Fibroblast of skin of left biceps (primary cell): ENCODE measurements at places on chromosomes 5 and 9.

DNA sequence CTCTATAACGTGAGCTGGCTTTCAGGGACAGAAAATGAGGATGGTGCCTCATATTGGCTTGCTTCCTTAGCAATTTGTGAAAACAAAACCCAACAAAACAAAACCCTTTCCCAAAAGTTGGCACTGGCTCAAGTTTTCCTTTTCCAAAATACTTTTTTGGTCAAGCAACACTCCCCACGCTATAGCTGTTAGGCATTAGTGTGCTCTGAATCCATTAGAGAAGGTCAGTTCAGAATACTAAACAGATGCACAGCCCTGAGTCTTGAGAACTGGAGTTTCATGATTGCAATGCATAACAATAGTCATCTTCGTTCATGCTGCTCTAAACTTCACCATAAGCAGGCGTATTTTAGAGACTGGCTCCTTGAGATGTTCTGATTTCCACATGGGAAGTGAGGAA lies 172.0 kb upstream of the KLF9 start:
- DNase-seq = no peak

GRCh38 chr9:136363949-136364748 lies 605 bp upstream of the DNLZ start:
- no peak for DNase-seq

DNA sequence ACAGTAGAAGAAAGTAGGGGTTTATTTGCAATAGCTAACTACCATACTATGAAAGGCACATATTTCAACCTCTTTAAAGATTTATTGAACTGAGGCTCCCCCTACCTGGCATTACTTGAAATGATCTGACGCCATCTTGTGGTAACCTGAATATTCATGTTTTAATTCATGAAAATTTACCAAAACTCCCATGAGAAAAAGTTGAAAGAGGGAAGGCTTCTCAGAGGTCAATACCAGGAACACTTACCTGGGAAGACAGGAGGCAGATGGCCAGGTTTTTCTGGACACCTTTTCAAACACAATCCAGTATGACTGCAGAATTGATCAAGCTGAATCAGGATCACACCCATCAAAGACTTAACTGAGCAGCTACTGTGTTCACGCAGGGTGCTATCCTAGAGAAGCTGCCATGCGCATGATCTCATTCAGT lies 9.4 kb downstream of the PRELID2 start:
- DNase-seq = peak; percentile 23

- DNase-seq = no peak
Measured at GRCh38 chr5:62343428-62343827, 37.4 kb downstream of the KIF2A start.

GRCh38 chr9:132690696-132691095 lies 20.4 kb downstream of the GTF3C4 start:
- peak; percentile 4 for DNase-seq

DNA sequence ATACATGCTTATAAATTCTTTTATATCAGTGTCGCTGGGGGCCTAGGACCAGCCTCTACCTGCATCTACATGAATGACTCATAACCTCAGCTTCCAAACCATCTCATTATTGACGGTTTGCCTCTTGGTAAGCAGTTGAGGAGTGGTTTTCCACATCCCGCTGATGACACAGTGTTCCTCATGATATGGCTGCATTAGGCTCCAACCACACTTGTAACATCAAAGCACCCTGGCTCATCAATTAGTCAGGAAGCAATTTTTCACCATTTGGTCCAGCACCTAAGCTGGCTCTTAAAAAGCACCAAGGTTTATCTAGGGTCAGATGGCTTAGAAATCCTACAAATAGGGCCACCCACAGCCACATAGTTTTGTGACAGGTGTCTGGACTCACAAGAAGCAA lies 402.4 kb downstream of the ARHGEF28 start:
- no peak for DNase-seq

DNA sequence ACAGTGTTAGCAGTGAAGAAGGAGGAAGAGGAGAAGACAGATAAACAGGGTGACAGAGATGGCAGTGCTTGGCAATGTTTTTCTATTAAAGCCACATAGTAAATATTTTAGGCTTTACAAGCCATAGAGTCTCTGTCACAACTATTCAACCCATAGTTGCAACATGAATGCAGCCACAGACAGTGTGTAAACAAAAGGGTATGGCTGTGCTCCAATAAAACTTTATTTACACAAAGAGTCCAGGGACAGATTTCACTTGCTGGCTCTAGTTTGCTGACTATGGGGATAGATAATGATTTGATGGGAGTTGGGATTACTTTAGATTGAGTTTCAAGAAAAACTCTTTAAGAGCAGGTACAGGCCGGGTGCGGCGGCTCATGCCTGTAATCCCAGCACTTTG lies 224.8 kb upstream of the SEMA6A start:
- DNase-seq = no peak

- peak; percentile 83 for DNase-seq
Measured at GRCh38 chr5:33310451-33310850, 130.3 kb upstream of the TARS1 start.

DNA sequence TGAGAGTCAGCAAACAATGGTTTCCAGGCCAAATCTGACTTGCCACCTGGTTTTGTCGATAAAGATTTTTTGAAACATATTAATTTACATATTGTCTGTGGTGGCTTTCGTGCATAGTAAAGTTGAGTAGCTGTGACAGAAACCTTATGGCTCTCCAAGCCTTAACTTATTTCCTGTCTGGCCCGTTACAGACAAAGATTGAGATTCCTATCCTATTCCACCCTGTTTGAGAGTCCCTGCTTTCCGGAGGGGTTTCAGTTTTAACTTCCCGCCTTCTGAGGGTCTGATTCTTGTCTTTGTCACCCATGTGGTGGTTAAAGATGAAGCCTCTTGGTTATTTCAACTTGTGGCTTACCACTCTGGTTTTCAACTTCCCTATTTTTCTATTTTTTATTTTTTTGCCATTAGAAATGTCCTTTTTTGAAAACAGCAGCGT lies 11.4 kb downstream of the OTULIN start:
- no peak for DNase-seq

- no peak for DNase-seq
Measured at GRCh38 chr9:107928701-107929371, 439.3 kb upstream of the KLF4 start.

DNA sequence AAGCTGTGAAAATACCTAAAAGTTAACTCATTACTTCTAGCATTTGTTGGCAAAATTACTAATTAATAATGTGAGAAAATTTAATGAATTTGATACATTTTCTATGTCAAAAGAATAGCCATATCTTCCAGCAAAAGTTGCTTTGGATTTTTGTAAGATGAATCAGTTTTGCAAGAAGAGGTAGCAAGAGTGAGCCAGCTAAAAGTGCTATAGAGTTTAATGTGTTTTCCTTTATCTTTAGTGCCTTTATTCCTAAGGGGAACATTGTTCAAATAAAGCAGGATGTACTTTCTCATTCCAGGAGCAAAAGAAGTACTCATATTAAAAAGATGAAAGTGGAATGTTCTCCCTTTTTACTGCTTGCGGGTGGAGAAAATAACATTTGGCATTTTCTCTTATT lies 622.2 kb downstream of the ANXA1 start:
- DNase-seq = no peak

DNA sequence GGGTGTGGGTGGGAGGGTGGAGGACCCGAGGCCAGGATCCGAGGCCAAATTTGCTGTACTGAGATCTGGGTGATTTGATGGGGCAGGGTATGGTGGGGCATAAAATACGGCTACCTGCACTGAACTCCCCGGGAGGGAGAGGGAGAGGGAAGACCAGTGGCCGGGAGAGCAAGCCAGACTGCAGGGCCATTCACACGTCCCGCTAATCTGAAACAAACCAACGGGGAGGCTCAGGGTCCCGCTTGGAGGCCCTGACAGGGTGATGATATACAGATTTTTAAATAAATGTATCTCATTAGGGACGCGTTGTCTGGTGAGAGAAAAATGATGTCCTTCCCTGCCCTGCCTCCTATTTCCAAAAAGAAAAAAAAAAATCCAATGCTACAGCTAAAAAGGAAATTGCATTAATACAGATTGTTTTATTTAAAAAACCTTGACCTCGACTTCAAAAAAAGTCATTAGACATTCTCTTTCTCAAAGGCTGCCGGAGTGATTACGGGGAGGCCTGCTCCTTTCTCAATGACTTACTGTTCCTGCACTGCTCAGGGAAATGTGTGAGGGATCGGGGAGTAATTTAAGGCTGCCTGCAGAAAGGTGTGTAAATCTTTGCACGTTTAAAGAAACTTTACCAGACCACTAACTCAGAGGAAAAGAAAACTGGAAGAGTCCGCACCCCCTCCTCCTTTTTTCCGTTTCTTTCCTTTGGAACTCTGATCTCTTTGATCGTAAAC lies 11.5 kb upstream of the PRRX2 start:
- DNase-seq = no peak

DNA sequence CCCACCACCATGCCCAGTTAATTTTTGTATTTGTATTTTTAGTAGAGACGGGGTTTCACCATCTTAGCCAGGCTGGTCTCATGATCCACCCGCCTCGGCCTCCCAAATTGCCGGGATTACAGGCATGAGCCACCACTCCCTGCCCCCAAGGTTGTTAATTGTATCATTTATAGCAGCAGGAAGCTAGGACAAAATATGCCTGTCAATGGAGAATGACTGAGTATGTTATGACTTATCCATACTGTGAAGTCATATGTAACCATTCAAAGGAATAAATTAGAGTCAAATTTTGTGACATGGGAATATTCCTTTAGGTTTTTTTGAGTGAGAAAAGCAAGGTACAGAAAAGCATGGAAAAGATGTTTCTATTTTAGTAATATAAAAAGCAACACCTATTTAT lies 3.9 kb upstream of the DAB2 start:
- DNase-seq = no peak

DNA sequence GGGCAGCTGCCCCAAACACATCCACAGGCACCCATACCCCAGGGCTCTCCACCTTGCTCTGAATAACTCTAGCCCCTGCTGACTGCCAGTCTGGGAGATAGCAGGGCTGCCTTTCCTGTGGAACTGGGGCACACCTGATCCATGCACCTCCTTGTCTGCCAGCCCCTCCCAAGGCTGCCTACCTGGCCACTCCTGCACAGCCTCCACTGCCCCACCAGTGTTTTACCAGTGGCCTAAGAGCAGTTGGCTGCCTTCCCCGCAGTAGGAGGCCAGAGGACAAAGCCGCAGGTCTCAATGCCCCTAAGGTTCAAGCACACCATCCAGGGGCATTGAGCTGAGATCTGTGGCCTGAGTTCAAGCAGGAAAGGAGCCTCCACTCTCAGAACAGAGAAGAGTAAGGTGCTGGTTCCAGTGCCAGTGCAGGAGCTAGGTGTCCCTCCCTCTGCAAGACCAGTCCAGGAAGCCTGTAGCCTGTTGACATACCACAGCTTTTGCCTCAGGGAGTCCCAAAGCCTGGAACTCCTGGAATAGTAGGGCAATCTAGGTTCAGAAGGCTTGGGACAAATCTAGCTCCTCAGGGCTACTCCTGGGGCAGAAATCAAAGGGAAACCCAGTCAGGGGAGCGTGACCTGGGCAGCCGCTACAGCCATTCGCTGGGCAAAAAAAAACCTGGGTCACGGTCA lies 514.5 kb upstream of the PTGER4 start:
- no peak for DNase-seq

GRCh38 chr9:70579686-70580085 lies 165.2 kb upstream of the KLF9 start:
- DNase-seq = no peak

GRCh38 chr5:14667770-14668169 lies 3.3 kb downstream of the OTULIN start:
- no peak for DNase-seq
